GM04504 (cell line): ENCODE measurements at places on chromosomes 12 and 14.

GRCh38 chr12:65941388-65941787 lies 117.1 kb downstream of the HMGA2 start:
- DNase-seq: peak; percentile 78

GRCh38 chr12:49974677-49975317 lies 2.0 kb downstream of the AQP6 start:
- no peak for DNase-seq

DNA sequence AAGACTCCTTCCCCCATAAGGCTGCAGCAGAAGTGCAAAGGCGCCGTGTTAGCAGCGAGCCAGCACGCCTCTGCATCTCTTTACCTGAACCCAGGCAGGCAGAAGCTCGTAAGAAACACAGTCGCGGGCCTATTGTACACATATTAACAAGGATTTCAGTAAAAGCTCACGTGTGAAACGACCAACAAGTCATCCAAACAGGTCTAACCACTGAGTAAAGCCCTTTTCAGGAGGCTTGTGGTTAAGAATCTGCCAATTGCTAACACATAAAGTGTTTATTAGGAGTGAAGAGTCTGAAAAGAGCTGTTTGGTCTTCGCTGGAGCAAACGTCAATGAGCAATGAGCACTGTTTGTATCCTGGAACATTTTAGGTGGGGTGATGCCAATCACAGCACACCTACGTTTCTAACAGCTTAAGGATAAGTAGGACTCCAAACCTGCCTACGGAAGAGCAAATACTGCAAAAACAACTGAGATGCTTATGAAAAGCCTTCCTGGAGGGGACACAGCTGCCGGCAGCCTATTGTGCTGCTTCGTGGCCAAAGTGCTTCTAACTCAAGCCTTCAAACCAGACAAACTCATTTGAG lies 43.1 kb downstream of the PRKAB1 start:
- no peak for DNase-seq

DNA sequence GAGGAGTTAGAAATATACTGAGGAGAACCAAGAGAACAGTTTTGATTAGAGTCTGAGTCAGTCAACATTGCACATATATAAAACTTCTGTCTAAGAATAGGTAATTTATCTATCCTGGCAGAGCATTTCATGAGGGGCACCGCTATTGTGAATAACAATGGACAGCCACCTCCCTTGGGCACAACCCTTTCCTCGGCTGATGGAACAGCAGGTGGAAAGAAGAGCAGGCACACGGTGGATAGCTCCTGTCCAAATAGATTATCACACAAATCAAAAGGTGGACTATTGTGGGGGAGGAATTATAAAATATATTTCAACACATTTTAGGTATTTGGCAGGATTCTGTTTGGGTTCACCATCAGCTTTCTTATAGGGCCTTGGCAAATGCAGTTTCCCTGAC lies 84.0 kb upstream of the PTPRB start:
- no peak for DNase-seq

- peak; percentile 1 for DNase-seq
Measured at GRCh38 chr14:45426685-45427282, 173.8 kb upstream of the MIS18BP1 start.

DNA sequence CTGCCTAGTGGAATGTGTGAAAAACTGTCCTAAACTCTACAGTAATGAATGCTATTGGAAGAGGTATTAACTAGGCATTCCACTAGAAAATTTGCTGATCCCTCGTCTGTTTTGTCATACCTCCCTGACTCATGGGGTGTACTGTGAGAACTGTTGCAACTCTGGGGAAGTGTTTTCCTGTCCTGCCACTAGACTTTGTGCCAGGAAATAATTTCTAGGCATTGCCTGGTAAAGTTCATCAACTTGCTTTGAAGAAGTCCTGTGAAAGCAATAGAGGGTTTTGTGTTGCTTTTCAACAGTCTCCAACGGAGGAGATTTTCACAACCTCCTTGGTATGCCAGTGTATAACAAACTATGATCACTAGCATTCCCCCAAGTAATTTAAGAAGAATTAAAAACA lies 139.9 kb downstream of the AKAP6 start:
- DNase-seq: peak; percentile 73

GRCh38 chr12:81798294-81798693 lies 39.1 kb upstream of the PPFIA2 start:
- DNase-seq: no peak

GRCh38 chr14:30058401-30058800 lies 130.8 kb upstream of the PRKD1 start:
- DNase-seq: no peak
